GM23248 (cell line): ENCODE measurements at places on chromosomes 12 and 14.

DNA sequence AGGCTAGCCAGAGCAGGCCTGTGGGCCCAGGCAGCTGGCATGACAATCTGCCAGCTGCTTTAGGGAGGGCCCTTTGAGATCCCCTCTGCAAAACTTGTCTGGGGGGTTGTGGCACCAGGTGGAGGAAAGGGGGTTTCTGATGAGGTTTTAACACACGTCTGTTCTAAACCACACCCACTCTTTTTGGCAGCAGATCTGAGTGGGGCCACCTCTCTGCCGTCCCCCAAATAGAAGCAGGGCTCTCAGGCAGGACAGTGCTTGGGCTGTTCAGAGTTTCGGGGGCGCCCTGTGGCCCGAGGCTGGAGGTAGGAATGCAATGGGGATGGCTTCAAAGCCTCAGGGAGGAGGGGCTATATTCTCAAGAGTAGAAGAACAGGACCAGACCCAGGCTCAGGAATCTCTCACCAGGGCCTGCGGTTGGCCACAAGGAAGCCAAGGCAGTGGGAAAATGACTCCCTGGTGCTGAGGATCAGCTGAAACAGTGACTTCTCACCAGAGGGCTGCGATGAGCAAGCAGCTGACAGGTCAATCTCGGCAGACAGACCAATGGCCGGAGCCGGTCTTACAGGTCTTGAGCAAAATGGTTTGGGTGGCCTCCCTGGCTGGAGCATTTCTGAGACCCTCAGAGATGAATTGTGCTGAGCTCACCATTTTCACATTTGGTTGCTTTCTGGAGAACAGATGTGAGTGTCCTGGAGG is 1.5 kb upstream of the KRT5 start:
- DNase-seq: peak; percentile 64

DNA sequence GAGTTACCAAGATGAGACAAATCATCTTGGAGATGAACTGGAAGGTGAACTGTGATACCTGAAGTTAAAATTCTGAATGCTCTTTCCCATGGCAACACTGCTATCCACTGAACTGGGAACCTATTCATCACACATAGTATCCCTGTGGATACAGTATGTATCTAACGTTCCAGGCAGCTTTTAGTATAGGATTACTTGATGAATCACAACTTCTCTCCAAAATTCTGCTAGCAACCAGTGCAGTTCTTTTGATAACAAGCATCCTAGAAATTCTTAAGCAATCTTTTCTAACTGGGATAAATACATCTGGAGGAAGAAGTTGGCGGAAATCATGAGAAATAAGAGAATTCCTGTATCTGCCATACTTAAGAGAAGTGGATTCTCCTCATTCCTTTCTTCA is 66.4 kb downstream of the PAWR start:
- DNase-seq: no peak

GRCh38 chr12:54134850-54135249 is 53.9 kb downstream of the SMUG1 start:
- DNase-seq: no peak

DNA sequence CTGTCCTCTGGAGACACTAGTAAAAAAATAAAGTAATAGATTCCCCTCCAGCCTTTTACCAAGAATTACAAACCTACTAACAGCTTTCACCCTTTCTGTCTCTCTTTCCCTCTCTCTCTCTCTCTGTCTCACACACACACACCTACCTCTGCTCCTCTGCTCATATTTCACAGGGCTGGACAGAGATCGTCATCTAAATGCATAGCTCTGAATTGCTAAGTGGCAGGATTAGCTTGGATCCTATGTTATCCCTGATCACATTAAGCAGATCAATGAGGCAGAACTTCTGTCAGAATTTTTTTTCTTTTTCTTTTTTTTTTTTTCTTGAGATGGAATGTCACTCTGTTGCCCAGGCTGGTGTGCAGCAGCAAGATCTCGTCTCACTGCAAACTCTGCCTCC is 22.9 kb downstream of the VCPKMT start:
- DNase-seq: no peak

DNA sequence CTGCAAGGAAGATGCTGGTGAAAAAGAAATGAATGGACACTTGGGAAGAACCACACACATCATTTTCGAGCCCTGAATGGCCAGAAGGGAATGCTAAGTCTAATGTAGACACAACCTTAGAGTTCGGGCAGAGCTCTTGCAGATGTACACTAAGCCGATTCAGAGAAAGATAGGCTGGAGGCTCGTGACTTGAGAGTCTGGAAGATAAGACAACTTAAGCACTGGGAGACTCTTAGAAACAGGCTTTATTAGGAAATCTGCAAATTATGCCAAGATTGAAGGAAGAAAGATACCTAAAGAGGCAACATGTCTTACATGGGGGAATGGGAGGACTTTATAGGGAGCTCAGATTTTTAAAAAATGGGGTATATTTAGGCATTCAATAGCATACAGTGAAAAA is 13.5 kb downstream of the TBPL2 start:
- no peak for DNase-seq
